CD4-positive, alpha-beta T cell (primary cell): ENCODE measurements at places on chromosomes 4 and X.

GRCh38 chr4:139295942-139296299, 5.4 kb upstream of the NAA15 start:
- no peak for DNase-seq

- DNase-seq, result no peak
Observed at GRCh38 chr4:40812386-40812785, 62.6 kb downstream of the NSUN7 start.

- DNase-seq, result no peak
Observed at GRCh38 chrX:120426599-120426998, 42.5 kb downstream of the LAMP2 start.

DNA sequence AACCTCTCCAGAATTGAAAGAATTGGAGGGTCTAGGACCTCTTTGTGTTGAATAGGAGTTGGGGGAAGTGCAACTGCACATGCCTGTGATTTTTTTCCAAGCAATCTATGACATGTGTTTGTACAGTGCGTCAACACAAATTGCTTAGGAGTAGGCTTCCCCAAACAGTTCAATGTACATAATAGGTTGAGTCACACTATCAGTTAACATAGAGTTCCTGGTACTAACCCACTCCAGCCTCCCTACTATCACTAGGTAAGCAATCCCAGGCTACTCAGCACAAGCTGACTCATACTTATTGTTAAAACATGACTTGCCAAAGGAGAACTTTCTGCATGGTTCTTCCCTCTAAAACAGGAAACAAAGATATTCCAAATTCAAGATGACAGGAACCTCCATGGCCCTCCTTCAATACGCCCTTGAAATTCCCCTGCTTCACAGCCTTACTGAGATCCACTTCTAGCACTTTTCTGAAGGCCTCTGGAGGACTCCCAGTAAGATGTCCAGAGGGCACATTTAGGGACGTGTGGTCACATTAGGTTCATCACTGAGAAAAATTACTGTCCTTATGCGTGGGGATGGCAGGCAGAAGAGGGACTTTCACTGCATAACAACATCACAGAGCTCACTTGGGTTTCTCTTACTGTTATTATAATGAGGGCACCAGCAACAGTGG, 8.4 kb upstream of the VSIG1 start:
- no peak for DNase-seq

DNA sequence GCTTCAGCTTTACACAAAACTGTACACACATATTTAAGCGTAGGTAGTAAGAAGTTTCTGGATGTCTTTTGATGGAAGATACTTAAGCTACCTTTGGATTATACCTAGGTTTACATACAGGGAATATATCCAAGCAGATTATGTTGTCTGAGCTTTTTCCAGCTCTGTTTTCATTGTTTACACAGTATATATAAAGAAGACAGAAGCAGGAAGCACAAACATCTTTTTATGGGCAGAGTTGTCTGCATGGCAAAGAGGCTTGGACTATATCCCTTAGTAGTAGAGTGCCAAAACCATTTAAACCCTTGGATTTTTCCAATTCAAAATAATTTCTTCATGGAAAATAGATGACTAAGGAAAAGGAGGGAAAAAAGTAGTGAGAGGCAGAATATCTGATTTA, 329.4 kb upstream of the AGA start:
- no peak for DNase-seq

- DNase-seq, result no peak
Observed at GRCh38 chr4:124322234-124323065, 390.1 kb downstream of the ANKRD50 start.

- no peak for DNase-seq
Observed at GRCh38 chr4:76532805-76533204, 97.8 kb downstream of the SHROOM3 start.

- no peak for DNase-seq
Observed at GRCh38 chr4:113049421-113050370, at the start of gene ANK2. TSS of gene ANK2 (plus strand) at chr4:113049653. CDS start at chr4:113049729, 76 bp downstream.

DNA sequence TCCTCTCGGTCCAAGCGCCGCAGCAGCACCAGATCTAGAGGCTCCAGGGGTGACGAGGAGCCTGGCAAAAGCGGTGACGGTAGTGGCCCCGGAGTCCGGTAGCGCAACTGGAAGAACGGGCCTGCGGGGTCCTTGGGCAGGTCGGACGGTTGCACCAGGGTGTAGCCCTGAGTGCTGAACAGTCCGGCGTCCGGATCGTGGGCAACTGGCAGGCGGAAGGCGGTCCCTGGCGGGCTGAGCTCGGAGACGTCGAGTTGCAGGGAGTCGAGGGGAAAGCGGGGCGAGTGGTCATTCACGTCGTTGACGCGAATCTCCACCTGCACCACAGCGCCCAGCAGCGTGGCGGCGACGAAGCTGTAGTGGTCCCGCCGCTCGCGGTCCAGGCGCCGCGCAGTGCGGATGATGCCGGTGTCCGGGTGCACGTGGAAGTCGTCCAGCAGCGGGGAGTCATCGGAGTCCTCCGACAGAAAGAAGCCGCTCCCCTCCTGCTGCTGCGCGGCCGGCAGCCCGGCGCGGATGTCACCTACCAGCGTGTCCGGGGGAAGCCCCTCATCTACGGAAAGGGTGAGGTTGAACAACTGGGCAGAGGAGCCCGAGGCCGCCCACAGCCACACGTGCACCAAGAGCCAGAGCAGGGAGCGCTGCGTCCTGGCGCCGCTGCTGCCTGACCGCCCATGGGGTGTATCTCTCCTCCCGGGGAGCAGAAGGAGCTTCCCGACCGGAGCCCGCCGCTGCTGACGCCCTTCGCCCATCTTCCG, 837 bp downstream of the DCHS2 start:
- DNase-seq, result no peak

DNA sequence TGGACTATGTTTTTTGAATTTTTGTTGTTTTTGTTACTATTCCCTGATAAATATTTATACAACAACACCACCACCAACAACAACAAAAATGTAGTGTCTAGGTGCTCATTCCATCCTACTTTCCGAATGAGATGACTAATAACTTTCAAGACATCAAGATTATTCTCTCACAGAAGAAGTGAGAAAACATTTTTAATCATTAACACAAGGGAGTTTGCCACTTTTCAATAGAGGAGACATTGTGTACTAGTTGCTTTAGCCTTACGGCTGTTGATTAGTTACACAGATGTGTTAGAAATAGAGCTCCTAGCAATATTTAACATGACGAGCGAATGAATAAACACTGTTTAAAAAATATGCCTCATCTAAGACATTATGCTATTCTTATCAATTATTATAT, 898.8 kb downstream of the C4orf33 start:
- no peak for DNase-seq

- peak; percentile 55 for DNase-seq
Observed at GRCh38 chr4:184648313-184649025, 778 bp downstream of the CASP3 start.

GRCh38 chr4:137739391-137739790, 207.1 kb upstream of the PCDH18 start:
- DNase-seq, result no peak

GRCh38 chr4:54384563-54384962, 155.5 kb downstream of the PDGFRA start:
- DNase-seq, result no peak

DNA sequence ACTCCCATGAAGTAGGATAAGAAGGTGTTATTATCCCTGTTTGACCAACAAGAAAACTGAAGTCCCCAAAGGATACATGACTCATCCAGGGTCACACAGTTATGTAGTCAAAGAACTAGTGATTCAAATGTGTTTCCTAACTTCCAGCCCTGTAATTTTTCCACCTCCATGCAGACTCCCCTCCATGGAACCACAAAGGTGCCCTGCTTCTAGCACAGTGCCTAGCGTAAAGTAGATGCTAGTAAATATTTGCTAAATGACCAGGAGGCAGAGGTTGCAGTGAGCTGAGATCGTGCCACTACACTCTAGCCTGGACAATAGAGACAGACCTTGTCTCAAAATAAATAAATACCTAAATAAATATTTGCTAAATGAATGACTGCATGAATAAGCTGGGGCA, 55.8 kb downstream of the FRMPD3 start:
- no peak for DNase-seq

DNA sequence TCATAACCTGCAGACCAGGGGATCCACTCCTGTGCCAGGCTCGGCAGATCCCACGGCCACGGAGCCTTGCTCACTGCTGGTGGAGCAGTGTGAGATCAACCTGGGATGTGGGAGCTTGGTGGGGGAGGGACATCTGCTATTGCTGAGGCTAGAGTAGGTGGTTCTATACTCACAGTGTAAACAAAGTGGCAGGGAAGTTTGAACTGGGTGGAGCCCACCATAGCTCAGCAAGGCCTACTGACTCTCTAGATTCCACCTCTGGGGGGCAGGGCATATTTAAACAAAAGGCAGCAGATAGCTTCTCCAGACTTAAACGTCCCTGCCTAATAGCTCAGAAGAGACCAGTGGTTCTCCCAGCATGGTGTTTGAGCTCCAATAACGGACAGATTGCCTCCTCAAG, 54.7 kb upstream of the EPHA5 start:
- no peak for DNase-seq

GRCh38 chrX:38080808-38081207, 74.5 kb downstream of the SYTL5 start:
- DNase-seq, result no peak

DNA sequence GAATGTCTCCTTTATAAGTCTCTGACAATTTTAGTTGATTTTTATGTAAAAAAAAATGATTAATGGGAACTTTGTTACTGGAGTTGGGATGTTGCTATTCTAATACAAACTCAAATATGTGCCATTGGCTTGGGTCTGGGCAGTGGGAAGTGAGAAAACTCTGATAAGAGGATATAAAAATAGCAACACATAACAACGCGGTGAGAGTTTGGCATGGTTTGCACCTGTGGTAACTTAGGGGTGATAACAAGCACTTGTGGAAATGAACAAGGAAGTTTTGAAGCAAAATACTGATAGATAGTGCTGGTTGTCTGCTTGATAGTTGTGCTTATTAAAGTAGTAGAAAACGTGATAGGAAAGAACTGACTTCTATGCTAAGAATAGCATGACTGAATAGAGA, 743.3 kb upstream of the AGA start:
- no peak for DNase-seq

DNA sequence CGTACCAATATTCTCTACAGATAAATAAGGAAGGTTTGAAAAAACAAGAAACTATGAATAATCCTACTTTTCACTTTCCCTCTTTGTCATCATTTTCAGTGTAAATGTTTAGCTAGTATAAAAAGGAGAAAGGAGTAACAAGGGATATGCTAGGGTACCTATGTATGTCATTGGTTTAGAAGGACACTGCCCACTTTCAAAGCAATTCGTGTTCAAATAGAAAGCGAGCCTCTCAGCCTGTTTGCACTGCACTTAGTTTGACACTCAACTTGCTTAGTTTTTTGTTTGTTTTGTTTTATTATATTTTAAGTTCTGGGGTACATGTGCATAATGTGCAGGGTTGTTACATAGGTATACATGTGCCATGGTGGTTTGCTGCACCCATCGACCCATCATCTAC, 21.6 kb upstream of the RXFP1 start:
- DNase-seq, result no peak

GRCh38 chr4:180280726-180281297, 1962.4 kb upstream of the TENM3 start:
- no peak for DNase-seq

GRCh38 chrX:69028761-69029120, 136.5 kb downstream of the PJA1 start:
- no peak for DNase-seq

DNA sequence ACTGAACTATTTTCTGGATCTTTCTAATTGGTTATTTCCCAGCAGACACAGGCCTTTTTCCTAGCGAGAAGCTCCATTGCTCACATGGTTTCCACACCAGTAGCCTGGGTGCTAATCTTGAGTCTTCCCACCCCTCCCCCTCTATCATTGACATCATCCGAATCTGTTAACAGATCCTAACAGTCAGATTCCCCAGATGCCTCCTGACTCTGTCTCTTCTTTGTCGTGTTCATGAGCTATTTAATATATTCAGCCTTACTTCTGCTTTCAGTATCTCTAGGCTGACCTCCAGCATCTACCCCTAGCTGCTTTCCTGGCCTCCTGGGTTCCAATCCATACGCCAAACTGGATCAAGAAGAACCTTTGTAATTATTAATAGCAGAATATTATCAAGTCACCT, 85.0 kb downstream of the CLNK start:
- no peak for DNase-seq

DNA sequence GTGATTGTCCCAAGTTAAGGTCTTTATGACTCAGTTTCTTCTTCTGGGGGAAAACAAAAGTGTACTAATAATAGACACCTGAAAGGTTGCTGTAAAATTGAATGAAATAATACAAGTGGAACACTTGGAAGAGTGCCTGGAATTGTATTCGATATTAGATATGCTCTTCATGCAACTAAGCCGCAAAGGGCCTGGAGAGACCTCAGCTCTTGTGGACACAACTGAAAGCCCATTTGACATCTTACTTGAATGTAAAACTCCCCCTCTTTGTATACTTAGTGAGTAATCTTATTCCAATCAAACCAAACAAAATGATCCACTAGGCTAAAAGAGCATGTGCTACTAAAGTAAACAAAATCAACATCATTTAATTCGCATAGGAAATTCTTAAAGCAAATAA, 511 bp upstream of the MAP9 start:
- no peak for DNase-seq
